ENCODE measurements at places on chromosomes 5 and 9. TPM values are rescaled to one million over a fixed set of nuclear protein-coding genes. Genes with fewer than 3 reads are reported as not detected.

ZNF618 gene
- total RNA-seq: 5.4 TPM

KCNT1 gene
- total RNA-seq: not detected

CERCAM gene
- 64.2 TPM for total RNA-seq

STK32A gene
- 2.8 TPM for total RNA-seq

C9orf153 gene
- total RNA-seq: 0.51 TPM

SLC1A3 gene
- 3.1 TPM for total RNA-seq

PCDHGC5 gene
- total RNA-seq: 2.6 TPM

- DNase-seq: peak; percentile 9
- no peaks in the 10 kb centered on the region for H3K27me3 ChIP-seq
- H3K27ac ChIP-seq: no peak overlapping the region
- peaks cover 6% of the 10 kb centered on the region for H3K4me1 ChIP-seq
- H3K4me3 ChIP-seq: no peak overlapping the region
- no peaks in the 10 kb centered on the region for H3K36me3 ChIP-seq
These were observed 13.7 kb downstream of the IL31RA start for GRCh38 chr5:55864606-55865541.

DNA sequence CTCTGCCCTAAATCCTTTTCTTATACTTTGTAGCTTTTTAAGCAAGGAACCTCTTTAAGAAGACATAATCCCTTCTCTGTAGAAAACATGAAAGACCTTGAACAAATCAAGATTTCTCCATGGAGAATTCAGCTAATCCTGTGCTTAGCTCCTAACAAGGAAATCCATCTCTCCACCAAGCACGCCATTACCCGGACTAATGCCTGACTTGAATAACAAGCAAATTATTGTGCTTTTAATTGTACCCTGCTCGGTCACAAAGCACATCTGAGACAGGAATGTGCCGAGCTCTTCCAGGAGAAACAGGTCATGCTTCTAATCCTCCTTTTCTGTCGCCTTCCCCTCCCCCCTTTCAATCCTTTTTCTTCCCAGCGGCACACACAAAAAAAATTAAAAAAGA, 141.3 kb downstream of the PSAT1 start:
- no peaks in the 10 kb centered on the region for H3K4me1 ChIP-seq
- H3K27me3 ChIP-seq: peaks cover 2% of the 10 kb centered on the region
- no peak for DNase-seq
- H3K4me3 ChIP-seq: no peak overlapping the region
- H3K36me3 ChIP-seq: no peaks in the 10 kb centered on the region
- H3K27ac ChIP-seq: no peak overlapping the region

- no peaks in the 10 kb centered on the region for H3K4me1 ChIP-seq
- H3K27ac ChIP-seq: no peak overlapping the region
- no peaks in the 10 kb centered on the region for H3K27me3 ChIP-seq
- no peak overlapping the region for H3K4me3 ChIP-seq
- H3K36me3 ChIP-seq: no peaks in the 10 kb centered on the region
These were observed 93.0 kb downstream of the PCSK5 start for GRCh38 chr9:75983319-75984045.

- H3K27me3 ChIP-seq: no peaks in the 10 kb centered on the region
- H3K4me1 ChIP-seq: peaks cover 14% of the 10 kb centered on the region
- peak overlapping the region; percentile 89 for H3K27ac ChIP-seq
These were observed 10.6 kb upstream of the CSNK1A1 start for GRCh38 chr5:149561848-149562247.

DNA sequence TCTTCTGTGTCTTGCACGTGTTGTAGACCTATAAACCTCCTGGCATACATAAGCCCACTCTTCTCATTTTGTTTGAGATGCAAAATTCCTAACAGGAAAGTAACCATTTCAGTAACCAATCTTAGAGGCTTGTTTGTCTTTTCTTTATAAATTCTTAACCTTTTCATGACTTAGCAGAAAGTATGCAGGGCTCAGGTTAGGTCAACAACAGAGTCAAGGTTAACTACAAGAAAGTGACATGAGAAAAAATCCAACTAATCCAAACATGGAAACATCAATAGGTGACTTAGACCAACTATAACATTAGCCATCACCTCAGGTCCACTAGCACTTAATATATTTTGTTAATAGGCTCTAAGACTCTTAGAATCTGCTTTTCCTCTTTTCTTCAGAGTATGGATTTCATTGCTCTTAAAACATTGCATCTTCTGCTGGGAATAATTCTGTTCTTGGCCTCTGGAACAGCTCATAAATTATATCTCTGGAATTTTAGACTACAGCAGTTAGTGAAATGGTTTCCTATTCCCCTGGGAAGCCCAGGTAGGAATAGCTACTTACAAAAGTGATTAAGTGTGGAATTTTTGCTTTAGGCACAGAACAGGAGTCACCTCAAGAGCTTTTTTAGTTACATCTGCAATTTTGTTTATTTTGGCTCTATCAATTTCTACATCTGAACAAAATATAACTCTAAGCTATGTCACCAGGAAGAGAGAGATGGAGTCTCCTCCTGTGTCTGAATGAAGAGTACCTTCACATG, 155.3 kb upstream of the ANKRD55 start:
- no peak for DNase-seq
- H3K27ac ChIP-seq: no peak overlapping the region
- no peaks in the 10 kb centered on the region for H3K4me1 ChIP-seq
- no peak overlapping the region for H3K4me3 ChIP-seq
- peaks cover 4% of the 10 kb centered on the region for H3K27me3 ChIP-seq
- H3K36me3 ChIP-seq: no peaks in the 10 kb centered on the region

DNA sequence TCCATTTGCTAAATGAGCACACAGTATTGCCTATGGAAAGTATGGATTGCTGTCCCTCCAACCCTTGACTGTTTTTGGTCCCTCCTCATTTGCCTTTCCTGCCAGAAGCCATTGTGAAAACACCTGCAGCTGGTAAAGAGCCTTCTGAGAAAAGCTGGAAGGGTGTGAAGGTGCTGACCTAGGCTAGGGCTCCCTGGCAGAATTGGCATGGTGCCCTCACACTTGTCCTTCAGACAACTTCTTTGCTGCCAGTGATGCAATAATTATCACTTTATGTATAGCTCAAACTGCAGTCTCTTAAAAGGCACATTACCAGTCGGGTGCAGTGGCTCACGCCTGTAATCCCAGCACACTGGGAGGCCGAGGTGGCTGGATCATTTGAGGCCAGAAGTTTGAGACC, 4.2 kb downstream of the TXNDC15 start:
- H3K27ac ChIP-seq: no peak overlapping the region
- H3K36me3 ChIP-seq: no peaks in the 10 kb centered on the region
- no peaks in the 10 kb centered on the region for H3K27me3 ChIP-seq
- DNase-seq: no peak
- no peaks in the 10 kb centered on the region for H3K4me1 ChIP-seq
- no peak overlapping the region for H3K4me3 ChIP-seq

- H3K4me1 ChIP-seq: no peaks in the 10 kb centered on the region
- DNase-seq: no peak
- H3K36me3 ChIP-seq: no peaks in the 10 kb centered on the region
These were observed 297.7 kb downstream of the PARP8 start for GRCh38 chr5:50963971-50964745.

DNA sequence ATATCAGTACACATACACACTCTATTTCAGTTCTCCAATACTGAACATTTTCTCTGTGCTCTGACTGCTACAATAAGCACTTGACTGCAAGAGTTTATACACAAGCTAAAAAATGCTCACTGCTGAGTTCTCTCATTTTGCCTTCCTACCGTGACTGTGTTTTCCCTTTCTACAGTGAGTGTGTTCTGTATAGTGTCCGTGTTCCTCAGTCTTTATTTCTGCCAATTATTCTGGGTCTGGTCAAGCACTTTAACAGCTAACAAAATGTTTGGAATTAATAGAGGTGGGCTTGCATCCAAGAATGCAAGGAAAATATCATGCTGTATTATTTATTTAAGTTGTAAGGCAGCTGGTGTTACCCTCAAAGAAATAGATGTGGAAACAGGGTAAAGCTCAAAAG, 217.0 kb upstream of the NREP start:
- H3K27ac ChIP-seq: no peak overlapping the region
- no peaks in the 10 kb centered on the region for H3K36me3 ChIP-seq
- no peak overlapping the region for H3K4me3 ChIP-seq
- H3K4me1 ChIP-seq: no peaks in the 10 kb centered on the region
- no peaks in the 10 kb centered on the region for H3K27me3 ChIP-seq

DNA sequence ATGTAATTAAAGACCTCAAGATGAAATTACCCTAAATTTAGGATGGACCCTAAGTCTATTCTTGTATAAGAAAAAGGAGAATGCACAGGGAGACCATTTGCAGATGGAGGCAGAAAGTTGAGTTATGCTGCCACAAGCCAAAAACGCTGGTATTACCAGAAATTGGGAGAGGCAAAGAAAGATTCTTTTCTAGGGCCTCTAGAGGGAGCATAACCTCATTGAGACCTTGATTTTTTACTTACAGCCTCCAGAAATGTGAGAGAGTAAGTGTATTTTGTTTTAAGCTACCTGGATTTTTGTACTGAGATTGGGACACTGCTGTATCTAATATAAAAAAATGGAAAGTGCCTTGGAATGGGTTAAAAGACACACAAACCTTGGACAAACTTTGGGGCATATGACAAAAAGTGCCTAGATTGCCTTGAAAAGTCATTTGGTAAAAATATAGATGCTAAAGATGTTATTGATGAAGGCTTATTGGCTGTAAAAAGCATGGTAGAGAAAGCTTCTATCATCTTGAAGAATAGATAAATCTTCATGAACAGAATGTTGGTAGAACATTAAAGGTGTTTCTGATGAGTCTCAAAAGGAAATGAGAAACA, 174.7 kb upstream of the PRDM9 start:
- H3K36me3 ChIP-seq: no peaks in the 10 kb centered on the region
- no peak overlapping the region for H3K27ac ChIP-seq
- H3K4me1 ChIP-seq: no peaks in the 10 kb centered on the region
- no peaks in the 10 kb centered on the region for H3K27me3 ChIP-seq

DNA sequence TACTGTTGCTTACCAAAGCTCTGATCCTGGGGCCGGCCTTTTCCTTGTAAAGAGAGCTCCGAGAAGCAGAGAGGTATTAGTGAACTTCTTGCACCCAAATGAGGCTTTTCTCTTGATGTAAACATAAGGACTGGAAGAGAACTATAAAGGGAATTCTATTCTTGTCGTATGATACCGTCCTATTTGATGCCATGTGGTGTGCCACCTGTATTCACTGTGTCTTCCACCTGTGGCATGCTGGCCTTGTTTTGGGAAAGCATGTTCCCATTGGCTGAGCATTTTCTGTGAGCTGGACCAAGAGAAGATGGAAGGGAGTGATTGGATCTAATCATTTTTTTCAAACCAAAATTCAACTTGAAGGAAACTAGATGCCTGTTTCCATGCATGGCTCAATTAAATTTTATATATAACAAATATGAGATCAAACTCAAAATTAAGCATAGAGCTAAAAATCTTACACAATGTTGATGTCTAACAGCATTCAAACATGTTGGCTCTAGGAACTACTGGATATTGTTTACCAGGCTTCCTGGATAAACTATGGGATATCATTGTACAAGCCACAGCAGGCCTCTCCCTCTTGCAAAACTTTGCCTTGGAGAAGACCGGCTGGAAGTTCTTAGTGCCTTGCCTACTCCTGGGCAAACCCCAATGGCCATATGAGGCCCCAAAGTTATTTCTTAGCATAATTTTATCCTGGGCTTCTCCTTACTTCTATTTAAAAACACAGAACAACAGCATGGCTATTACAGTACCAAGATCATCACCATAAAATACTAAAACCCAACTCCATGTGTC, 115.3 kb downstream of the TSSK1B start:
- H3K27ac ChIP-seq: no peak overlapping the region
- H3K4me1 ChIP-seq: no peaks in the 10 kb centered on the region
- H3K4me3 ChIP-seq: no peak overlapping the region

GRCh38 chr9:98860871-98861293, 53.4 kb downstream of the GALNT12 start:
- H3K4me3 ChIP-seq: no peak overlapping the region
- no peaks in the 10 kb centered on the region for H3K27me3 ChIP-seq
- peak; percentile 98 for DNase-seq
- peak overlapping the region; percentile 27 for H3K27ac ChIP-seq

DNA sequence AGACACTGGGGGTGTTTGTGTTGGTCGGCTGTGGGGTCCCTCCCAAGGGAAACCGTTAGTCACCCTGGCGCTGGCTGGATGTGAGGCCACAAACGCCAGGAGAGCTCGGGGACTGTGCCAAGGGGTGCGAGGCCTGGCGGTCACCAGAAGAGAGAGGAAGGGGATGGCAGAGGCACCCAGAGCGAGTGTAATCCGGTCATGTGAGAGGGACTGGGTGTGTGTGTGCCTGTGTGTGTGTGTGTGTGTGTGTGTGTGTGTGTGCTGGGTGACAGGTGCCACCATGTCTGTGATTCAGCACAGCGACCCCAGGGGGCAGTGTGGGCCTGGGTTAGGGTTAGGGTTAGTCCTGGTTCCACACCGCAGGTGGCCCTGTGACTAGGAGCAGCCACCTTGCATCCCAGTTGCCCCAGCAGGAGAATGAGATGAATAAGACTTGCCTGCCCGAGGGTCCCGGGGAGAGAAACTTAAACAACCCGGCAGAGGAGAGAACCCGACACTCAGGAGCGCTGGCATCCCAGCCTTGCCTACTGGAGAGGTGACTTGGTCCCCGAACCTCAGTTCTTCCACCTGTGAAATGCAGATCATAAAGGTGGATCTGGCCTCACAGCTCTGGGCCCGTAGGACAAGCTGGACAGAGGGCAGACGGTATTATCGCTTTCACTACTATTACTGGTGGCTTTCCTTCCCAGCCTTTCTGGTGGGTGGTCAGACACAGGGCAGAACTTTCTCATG, 1.4 kb upstream of the ADAMTSL2 start:
- peaks cover 31% of the 10 kb centered on the region for H3K27me3 ChIP-seq
- peak; percentile 26 for DNase-seq
- H3K27ac ChIP-seq: no peak overlapping the region
- H3K36me3 ChIP-seq: no peaks in the 10 kb centered on the region

GRCh38 chr9:27787891-27788290, 214.6 kb upstream of the C9orf72 start:
- no peak overlapping the region for H3K4me3 ChIP-seq
- no peak overlapping the region for H3K27ac ChIP-seq

- H3K27me3 ChIP-seq: no peaks in the 10 kb centered on the region
- no peak overlapping the region for H3K27ac ChIP-seq
- peaks cover 10% of the 10 kb centered on the region for H3K4me1 ChIP-seq
- no peaks in the 10 kb centered on the region for H3K36me3 ChIP-seq
These were observed 3.6 kb upstream of the ENG start for GRCh38 chr9:127858041-127858512.

- peaks cover 12% of the 10 kb centered on the region for H3K36me3 ChIP-seq
- peaks cover 5% of the 10 kb centered on the region for H3K4me1 ChIP-seq
- H3K4me3 ChIP-seq: no peak overlapping the region
- no peaks in the 10 kb centered on the region for H3K27me3 ChIP-seq
These were observed 38.3 kb downstream of the RECK start for GRCh38 chr9:36074870-36075532.

GRCh38 chr5:108201721-108202120, 180.2 kb downstream of the FBXL17 start:
- no peaks in the 10 kb centered on the region for H3K4me1 ChIP-seq
- H3K27me3 ChIP-seq: no peaks in the 10 kb centered on the region
- no peaks in the 10 kb centered on the region for H3K36me3 ChIP-seq

- H3K27ac ChIP-seq: no peak overlapping the region
- H3K36me3 ChIP-seq: no peaks in the 10 kb centered on the region
- H3K4me3 ChIP-seq: no peak overlapping the region
- H3K27me3 ChIP-seq: no peaks in the 10 kb centered on the region
These were observed 59.0 kb upstream of the C9orf72 start for GRCh38 chr9:27632254-27632653.

Measured in fibroblast of lung (primary cell).